ENCODE measurements at places on chromosomes 3 and 15. TPM values are rescaled to one million over a fixed set of nuclear protein-coding genes. Genes with fewer than 3 reads are reported as not detected.

NR1I2 gene
- polyA plus RNA-seq: 1.1 TPM

SLC9C1 gene
- not detected for polyA plus RNA-seq

SUSD5 gene
- polyA plus RNA-seq: 0.09 TPM

IGDCC3 gene
- not detected for polyA plus RNA-seq

ARIH2 gene
- polyA plus RNA-seq: 74.4 TPM

LOXL1 gene
- 0.07 TPM for polyA plus RNA-seq

FGF7 gene
- polyA plus RNA-seq: 0.23 TPM

ZNF280D gene
- polyA plus RNA-seq: 8.3 TPM

UPK1B gene
- not detected for polyA plus RNA-seq

HRH1 gene
- not detected for polyA plus RNA-seq

FGD5 gene
- not detected for polyA plus RNA-seq

RPL29 gene
- 1,403 TPM for polyA plus RNA-seq

NEIL1 gene
- 1.4 TPM for polyA plus RNA-seq

RBM5 gene
- polyA plus RNA-seq: 64.3 TPM

Measured in GM12878 (cell line).